Activated CD4-positive, CD25-positive, alpha-beta regulatory T cell treated with anti-CD3 and anti-CD28 coated beads, Interleukin-2, amount 50 U/mL, for 72 hours (primary cell): ENCODE measurements at places on chromosomes 11 and 22.

GRCh38 chr11:5467527-5467926 lies 18.4 kb downstream of the OR51I2 start:
- DNase-seq: no peak

DNA sequence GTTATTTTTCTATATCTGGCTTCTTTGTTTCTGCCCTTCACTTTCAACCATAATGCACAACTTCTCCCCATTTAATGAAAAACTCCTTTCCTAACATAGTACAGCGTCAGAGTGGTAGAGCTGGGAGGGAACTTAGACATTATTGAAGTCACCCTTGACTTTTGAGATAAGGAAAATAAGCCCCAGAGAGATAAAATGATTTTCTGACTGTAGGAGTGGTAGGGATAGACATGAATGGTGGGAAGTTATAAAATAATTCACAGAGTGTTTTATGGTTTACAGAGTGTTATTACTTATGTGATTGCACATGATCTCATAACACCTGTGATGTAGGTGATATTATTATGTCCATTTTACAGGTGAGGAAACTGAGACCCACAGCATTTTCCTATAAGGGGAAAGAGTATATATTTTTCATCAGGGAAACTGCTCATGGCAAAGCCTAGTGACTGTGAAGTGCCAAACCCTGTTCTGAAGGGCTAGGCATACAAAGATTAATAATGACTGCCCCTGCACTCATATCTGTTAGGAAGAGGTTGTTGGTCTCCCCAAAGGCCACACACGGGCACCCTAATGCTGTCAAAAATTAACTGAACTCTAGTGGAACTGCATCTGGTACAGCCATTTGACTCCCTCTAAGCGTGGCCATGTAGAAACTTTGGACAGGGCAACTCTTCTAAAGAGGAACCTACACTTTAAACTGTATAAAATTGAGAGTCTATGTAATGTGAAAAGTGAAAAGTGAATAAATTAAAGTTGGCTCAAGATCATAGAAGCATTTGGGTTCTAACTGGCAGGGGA lies 61.1 kb upstream of the PICALM start:
- no peak for DNase-seq

DNA sequence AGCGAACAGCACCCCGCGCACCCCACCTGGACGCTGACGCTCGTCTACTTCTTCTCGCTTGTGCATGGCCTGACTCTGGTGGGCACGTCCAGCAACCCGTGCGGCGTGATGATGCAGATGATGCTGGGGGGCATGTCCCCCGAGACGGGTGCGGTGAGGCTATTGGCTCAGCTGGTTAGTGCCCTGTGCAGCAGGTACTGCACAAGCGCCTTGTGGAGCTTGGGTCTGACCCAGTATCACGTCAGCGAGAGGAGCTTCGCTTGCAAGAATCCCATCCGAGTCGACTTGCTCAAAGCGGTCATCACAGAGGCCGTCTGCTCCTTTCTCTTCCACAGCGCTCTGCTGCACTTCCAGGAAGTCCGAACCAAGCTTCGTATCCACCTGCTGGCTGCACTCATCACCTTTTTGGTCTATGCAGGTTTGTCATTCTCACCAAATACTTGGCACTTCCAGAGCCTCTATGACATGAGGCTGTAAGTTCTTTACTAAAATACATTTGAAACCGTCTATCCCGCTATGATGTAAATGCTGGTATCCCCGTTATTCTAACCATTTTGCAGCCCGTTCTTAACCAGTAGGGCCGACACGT lies 535 bp downstream of the AQP11 start:
- no peak for DNase-seq

- DNase-seq: no peak
Observed at GRCh38 chr11:35243774-35244173, 104.8 kb downstream of the CD44 start.

DNA sequence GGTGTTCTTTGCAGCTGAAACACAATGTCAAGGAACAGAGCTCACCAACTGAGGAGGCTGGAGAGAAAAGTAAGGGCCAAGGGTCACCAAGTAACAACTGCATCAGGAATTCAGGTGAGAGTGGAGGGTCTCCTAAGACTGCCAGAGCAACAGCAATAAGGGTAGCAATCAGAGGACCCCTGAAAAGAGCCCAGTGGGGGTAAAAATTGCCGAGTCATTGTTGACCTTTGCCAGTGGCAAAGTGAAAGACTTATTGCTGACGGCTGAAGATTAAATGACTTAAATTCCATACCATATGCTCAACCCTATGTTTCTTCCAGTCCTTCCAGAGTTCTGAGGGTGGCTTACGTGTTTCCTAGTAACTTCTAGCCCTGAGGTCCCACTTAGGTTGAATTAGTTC lies 51.9 kb upstream of the ARHGAP42 start:
- DNase-seq: no peak

GRCh38 chr11:116928845-116929244 lies 91.4 kb upstream of the APOA1 start:
- no peak for DNase-seq

GRCh38 chr11:87463486-87464102 lies 425.9 kb downstream of the TMEM135 start:
- DNase-seq: no peak

DNA sequence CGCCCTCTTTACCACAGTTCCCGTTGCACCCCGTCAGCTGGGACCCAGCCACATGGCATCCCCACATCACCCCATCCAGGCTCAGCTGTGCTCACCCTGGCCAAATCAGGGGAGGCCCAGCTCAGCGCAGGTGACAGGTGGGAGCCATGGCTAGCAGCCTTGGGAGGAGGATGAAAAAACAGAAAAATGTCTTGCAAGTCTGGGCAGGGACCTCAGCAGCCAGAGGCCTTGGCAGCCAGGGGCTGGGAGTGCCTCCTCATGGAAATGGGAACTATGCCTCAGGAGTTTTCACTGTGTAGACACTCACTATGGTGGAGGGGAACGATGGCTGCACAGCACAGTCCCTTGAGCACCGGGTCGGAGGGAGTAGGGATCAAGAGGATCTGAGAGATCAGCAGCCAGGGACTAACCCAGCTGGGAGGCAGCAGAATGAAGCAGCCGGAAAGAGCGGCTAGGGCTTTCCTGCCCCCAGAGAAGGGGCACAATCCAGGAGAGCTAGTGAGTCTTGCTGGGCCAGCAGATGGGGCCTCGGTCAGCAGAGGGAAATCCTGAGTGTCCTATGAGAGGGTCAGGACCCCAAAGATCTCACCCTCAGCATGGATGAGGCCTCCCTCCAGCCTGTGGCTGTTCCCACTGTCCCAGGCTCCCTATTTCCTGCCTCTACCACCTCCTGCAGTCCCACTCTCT lies 6.2 kb upstream of the FTH1 start:
- no peak for DNase-seq

GRCh38 chr11:43879789-43880639 lies 617 bp upstream of the ALKBH3 start:
- no peak for DNase-seq

GRCh38 chr11:17653611-17654010 lies 65.8 kb upstream of the MYOD1 start:
- no peak for DNase-seq

DNA sequence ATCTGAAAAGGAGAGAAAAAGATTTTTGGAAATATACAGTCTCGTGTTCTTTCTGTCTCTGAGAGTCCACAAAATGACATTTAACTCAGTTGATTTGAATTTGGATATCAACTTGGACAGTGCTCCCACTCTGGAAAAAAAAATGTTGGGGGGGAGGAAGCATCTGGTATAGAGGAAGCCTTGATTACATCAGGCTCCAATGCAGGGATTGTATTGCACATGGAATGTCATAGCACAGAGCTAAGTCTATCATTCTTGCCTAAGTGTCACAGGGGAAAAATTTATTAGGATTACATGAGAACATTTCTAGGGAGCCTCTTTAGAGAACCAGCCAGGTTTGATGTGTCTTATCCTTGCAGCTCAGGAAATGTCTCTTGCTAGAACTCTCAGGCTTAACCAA lies 23.0 kb downstream of the MS4A6A start:
- DNase-seq: no peak

DNA sequence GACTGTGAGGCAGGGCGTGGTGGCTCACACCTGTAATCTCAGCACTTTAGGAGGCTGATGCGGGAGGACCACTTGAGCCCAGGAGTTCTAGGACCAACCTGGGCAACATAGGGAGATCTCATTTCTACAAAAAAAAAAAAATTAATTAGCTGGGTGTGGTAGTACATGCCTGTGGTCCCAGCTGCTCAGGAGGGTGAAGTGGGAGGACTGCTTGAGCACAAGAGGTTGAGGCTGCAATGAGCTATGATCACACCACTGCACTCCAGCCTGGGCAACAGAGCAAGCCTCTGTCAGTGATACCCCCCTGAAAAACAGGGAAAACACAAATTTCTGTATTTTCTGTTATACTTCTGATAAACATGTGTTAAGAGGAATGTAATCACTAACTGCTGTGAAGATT lies 57.8 kb upstream of the ARHGAP32 start:
- no peak for DNase-seq

GRCh38 chr11:61839742-61840141 lies 11.6 kb downstream of the FADS2 start:
- DNase-seq: no peak

GRCh38 chr22:49492308-49492707 lies 335.4 kb downstream of the BRD1 start:
- no peak for DNase-seq

GRCh38 chr11:30423279-30423648 lies 100.4 kb downstream of the ARL14EP start:
- DNase-seq: no peak

- no peak for DNase-seq
Observed at GRCh38 chr11:6219359-6219758, 14.0 kb downstream of the C11orf42 start.

DNA sequence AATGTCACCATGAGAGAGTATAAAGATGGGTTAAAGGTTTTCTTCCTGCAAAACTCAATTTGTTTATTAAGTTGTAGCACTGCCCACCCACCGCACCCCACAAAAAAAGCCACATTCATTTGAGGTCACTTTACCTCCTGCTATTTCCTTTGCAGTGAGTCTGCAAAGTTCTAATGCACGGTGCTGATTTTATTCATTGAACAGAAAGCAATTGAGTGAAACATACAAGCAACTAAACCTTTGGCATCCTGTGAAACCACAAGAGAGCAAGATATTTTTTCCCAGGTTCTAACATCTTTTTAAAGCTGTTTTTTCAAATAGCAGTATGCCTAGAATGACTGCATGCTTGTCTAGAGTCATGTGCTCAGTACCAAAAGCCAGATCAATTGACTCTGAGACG lies 39.0 kb downstream of the RRAS2 start:
- no peak for DNase-seq

DNA sequence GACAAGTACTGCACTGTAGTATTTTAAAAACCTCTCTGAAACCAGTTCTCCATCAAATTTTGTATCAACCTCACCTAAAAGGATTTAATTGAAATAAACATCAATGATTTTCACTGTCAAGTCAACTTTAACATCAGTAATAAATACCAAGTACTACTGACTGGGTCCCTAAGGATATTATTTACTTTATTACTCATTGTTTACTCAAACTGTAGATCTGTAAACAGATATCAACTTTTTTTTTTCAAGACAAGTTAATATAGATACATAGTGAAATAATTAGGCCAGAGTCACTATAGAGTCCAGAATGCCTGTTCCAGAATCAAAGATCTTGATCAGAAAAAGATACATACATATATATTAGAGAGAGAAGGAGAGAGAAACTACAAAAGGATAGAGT lies 1.6 kb downstream of the RNF141 start:
- no peak for DNase-seq

DNA sequence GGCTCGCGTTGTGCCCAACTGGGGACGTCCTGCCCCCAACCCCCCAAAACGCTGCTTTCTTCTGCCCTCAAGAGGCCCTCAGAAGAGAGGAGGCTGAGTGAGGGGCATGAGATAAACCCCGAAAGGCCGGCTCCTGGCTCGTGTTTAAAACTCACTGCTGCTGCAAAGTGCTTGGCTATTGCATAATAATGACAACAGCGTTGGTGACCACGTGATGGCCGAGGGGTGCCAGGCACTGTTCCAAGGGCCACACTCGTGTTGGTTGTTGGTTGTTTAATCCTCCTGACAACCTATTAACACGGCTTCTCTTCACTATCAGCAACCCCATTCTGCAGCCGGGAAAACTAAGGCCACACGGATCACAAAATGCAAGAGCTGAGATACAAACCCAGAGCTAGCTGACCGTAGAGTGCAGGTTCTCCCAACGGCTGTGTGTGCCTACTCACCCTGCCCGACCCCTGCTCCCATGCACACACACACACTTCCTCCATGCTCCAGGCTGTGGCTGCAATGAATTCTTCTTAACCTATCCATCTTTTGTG lies 51.0 kb downstream of the ANO1 start:
- no peak for DNase-seq

DNA sequence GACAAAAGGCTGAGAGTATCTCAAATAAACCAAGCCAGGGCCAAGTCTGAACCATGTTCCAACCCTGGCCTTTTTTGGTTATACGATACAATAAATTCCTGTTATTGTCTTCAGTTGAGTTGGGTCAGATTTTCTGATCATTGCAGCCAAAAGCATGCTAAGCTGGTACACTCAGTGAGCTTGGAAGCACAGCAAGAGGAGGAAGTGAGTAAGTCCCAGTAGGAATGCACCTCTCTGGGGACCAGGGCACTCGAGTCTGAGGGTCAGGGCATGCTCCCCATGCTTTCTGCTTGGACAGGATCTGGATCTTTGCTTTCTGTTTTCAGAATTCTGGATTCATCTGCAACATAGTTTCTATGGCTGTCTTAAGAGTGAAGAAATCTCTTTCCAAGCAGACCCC lies 73.1 kb downstream of the TMPRSS5 start:
- DNase-seq: no peak

GRCh38 chr11:33387996-33388395 lies 130.8 kb downstream of the HIPK3 start:
- DNase-seq: no peak

GRCh38 chr22:42685941-42686653 lies 34.6 kb downstream of the A4GALT start:
- DNase-seq: no peak

GRCh38 chr11:34405079-34405858 lies 33.5 kb upstream of the CAT start:
- DNase-seq: no peak

GRCh38 chr11:43558146-43558545 lies 122.4 kb upstream of the HSD17B12 start:
- DNase-seq: no peak

DNA sequence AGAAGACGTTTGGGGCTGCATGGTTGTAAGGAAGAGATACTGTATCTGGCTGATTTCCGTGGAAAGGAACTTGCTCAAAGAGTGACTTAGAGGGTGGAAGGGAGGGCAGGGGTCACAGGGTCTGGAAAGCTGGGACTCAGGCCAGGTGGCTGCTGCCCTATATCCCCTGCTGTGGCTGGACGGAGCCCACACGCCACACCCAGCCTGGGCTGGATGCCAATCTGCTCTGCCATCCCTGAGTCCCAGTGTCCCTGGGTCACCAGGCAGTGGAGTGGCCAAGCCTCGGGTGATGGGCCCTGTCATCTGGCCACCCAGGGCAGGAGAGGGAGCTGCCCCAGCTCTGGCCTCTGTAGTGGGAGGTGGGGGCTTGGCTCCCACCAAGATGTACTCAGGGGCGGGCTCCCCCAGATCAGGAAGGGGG lies 26.5 kb upstream of the KRTAP5-7 start:
- DNase-seq: no peak
